Fibroblast of skin of left biceps (primary cell): ENCODE measurements at places on chromosomes 1 and 21.
A peak's percentile ranks its signal among the peaks of the same experiment; 100 is the strongest.

- DNase-seq, result no peak
These were observed 8.6 kb upstream of the RASSF5 start for GRCh38 chr1:206498685-206499084.

DNA sequence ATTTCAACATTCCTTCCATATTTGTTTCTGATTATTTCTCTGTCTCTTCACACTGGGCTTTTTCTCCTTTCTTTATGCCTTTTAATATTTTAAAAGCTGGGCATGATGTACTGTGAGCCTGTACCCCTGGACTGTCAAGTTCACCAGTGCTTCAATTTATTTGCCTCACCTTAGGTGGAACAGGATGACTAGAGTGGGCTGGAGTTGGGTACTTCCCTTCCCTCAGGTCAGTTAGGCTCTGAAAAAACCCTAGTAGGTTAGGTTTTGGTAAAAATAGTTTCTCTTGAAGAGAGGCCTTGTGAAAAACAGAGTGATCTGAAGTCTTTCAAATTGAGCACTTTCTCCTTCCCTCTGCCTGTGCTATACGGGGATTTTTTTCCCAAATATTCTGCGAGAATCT is 163.0 kb upstream of the LYPLAL1 start:
- DNase-seq, result no peak

DNA sequence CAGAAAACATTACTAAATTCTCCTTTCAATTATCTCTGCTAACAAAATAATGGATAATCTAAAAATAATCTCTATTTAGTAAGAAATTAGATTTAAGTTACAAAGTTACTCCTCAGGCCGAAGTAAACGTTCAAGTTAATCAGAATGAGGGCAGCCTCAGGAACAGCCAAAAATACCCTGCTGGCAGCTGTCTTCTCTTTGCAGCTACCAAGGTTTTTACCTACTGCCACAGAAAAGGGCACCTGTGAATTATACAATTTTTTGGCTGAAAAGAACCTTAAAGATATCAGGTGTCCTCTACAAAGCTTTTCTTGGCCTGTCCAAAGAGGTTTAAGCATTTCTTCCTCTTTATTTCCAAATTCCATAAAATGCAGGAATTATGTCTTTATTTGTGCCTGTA is 84.4 kb downstream of the AKT3 start:
- DNase-seq, result no peak

DNA sequence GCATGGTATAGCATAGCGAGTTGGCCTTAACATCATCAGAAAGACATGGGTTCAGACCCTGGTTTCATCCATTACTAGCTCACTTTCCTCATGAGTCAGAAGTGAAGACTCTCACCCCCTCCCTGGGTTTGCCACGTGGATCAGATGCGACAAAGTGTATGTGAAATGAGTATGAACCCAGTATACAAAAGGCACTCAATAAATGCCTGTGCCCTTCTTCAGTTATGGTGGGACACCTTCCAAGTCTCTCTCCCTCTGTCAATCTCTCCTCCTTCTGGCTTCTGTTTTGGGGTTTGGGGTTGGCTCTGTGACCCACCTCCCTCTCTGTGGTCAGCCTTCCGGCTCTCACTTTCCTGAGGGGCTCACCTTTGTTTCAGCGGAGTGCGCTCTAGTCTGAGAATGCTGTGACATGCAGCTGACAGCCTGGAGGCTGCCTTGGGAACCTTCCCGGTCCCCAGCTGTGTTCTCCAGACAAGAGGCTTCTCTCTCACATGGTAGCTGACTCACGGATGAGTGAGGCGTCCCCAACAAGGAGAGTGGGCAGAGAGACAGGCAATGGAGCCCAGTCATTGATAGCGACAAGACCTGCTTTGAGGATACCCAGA is 155.0 kb upstream of the EDN2 start:
- no peak for DNase-seq

- DNase-seq, result peak; percentile 75
These were observed 42.5 kb upstream of the IL10 start for GRCh38 chr1:206814716-206815341.

DNA sequence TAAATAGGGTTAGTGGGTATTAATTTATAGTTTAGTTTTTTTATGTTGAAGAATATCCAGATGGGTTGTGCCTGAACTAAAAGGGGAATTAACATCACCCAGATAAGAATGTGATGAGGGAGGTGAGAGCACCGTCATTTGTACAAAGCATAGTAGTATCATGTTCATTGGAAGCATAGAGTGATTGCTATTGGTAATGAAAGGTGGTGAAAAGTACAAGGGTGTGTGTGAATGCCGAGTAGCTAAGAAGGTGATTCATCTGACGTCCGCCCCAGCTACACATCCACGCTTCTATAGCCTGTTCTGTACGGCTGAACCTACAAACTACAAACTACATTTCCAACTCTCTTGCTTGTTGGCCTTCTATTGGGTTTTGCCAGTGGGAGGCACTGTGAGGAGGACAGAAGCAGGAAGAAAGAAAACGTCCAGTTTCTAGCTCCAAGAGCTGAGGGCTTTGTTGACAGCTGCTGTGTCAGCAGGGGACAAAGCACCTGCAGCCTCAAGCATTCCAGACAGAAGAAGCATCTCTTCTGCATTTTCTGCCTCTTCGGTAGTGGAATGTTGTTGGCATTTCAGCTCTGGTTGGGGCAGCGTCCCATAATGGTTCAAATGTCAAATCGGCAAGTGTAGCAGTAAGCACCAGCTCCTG is 404.8 kb downstream of the KCTD3 start:
- DNase-seq, result no peak
